ENCODE measurements at places on chromosomes 5 and 9.

DNA sequence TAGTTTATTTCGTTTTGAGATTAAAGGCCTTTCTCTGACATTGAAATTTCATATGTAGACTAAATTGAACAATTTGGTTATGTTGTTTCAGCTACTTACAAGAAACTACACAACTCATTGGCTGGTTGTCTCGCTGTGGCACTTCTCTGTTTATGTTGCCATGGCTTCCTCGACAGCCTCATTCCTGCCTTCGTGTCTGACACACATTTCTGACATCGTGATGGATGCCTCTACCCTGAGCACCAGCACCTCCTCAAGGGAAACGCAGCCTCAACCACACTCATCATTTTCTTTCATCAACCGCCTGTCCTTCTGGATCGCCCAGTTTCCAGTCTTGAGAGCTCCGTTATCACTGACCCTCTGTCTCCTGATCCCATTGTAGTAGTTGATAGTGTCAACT is 562.8 kb downstream of the PDE4D start:
- no peak for DNase-seq

DNA sequence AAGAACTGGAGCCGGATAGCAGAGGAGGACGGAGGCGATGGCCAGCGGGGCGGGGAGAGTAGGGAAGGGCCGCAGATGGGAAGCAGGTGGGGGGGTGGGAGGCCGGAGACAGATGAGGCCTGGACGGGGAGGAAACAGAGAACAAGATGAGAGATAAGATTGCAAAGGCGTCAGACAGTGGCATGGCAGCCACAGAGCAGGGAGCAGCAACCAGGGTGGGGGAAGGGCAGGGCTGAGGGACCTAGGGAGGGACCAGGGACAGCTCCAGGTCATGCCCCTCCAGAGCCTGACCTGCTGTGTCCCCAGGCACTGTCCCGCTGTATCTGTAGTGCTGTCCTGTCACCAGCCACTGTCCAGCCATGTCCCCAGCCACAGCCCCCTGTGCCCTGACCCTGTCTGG is 49.6 kb upstream of the LMX1B start:
- no peak for DNase-seq

DNA sequence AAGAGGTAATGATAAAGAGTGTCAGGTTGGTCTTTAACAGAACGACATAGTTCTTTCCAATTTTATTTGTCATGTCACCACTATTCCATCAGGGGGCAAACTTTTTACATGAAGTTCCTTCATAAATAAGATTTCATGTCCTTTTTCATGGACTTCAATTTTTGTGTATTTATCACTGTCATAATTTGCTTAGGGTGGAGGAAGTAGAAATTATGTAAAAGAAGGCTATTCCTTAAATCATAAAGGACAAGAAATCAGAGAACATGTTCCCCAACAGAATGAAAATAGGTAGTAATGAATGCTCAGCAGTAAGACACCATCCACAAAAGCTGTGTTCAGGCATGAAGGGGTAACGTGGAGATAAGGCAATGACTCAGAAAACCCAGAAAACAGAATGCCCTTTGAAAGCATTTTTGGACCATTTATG is 72.7 kb downstream of the ZFAND5 start:
- DNase-seq = no peak

GRCh38 chr5:75640395-75640794 is 29.1 kb downstream of the ANKDD1B start:
- DNase-seq = no peak

- DNase-seq = no peak
These were observed 930 bp downstream of the PRLR start for GRCh38 chr5:35229076-35230037.

- no peak for DNase-seq
These were observed 191.5 kb downstream of the FBXL7 start for GRCh38 chr5:15691521-15691920.
